Stimulated activated CD4-positive, alpha-beta T cell treated with anti-CD3 and anti-CD28 coated beads, Interleukin-4, amount 100 ng/mL, for 24 hours (primary cell): ENCODE measurements at places on chromosomes 6 and 20.

DNA sequence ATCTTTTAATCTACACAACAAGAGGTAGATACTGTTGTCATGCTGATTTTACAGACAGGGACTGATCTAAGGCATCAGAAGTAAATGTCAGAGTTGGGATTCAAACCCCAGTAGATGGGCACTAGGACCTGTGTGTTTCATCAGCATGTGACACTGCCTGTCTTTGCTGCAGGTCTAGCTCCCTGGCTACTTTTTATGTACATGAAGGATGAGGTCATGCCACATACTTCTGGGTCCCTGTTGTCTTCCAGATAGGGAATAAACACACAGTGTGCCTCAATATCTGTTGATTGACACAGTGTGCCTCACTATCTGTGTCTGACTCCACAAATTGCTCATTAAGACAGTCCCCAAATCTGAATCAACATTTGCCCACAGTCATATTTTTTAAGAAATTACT, 106.9 kb downstream of the TFAP2B start:
- no peak for DNase-seq

DNA sequence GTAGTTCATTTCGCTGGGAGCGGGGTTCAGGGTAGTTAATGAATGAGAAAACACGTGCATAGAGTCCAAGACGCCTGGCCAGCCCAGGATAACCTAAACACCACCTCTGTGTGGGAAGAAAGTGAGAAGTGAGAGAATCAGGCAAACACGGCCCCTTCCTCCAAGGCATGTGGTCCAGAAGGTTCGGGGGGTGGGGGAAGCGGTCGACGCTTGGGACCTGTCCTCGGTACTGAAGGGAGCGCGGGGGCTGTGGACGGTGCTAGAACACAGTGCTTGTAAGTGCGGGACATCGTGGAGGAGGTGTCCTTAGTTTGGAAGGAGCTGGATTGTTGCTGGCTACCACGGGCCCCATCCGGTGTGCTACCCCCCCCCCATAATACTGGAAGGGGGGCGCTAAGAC, 1.7 kb upstream of the VSTM2L start:
- no peak for DNase-seq

DNA sequence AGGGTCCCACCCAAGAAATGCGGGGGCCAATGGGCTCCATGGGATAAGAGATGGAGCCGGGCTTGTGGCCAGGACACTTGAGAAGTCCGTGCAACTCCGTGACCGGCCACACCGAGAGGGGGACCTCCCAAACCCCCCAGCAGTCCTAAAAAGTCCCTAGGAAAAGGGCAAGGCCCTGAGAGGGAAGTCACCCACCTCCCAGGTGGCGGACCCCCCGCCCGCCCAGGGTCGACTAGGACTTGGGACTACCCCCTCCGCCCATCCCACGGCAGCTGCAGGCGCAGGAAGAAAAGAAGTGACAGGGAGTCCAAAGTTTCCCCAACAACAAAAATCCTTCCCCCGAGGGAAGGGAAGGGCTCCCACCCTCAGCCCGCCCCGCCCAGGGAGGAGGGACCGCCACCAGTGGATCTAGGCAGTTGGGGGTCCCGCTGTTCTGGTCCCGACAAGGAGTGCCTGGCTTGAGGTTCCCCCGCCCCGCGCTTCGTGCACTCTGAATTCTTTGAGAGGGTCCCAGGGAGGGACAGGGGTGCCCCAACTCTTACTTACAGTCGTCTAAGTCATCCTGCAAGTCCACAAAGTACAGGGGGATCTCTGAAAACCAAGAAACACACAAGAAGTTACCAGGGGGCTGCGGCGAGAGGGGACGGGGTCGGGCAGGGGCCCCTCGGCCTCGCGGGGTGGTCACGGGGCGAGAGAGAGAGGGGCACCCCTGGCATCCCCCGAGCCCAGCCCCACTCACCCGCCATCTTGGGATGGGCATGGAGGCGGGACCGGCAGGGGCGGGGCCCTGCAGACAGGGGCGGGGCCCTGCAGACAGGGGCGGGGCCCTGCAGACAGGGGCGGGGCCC, 611 bp upstream of the RAB22A start:
- DNase-seq: peak; percentile 62

DNA sequence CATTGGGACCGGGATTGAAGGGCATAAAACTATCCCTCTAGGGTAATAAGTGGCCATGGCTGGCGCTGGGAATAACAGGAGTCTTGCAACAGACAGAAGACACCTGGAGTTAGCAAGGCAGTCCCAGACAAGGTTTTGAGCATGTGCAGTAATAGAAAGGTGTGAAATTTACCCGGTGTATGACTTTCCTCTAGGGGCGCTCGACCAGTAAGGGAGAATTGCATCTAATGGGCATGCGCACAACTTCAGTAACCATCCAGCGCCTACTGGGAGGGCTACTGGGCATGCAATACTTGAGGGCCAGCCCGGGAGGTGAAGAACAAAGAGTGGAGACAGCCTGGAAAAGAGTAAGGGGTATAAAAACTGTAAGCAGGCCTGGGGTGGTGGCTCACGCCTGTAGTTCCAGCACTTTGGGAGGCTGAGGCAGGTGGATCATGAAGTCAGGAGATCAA, 32.7 kb downstream of the SERPINB6 start:
- DNase-seq: no peak

DNA sequence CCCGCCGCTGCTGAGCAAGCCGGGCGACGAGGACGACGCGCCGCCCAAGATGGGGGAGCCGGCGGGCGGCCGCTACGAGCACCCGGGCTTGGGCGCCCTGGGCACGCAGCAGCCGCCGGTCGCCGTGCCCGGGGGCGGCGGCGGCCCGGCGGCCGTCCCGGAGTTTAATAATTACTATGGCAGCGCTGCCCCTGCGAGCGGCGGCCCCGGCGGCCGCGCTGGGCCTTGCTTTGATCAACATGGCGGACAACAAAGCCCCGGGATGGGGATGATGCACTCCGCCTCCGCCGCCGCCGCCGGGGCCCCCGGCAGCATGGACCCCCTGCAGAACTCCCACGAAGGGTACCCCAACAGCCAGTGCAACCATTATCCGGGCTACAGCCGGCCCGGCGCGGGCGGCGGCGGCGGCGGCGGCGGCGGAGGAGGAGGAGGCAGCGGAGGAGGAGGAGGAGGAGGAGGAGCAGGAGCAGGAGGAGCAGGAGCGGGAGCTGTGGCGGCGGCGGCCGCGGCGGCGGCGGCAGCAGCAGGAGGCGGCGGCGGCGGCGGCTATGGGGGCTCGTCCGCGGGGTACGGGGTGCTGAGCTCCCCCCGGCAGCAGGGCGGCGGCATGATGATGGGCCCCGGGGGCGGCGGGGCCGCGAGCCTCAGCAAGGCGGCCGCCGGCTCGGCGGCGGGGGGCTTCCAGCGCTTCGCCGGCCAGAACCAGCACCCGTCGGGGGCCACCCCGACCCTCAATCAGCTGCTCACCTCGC, 1.5 kb downstream of the ARID1B start:
- peak; percentile 47 for DNase-seq

GRCh38 chr6:1687402-1687801, 77.7 kb downstream of the FOXC1 start:
- no peak for DNase-seq

GRCh38 chr6:40282986-40283385, 304.2 kb downstream of the LRFN2 start:
- DNase-seq: no peak

GRCh38 chr6:152642578-152643375, 5.6 kb upstream of the SYNE1 start:
- DNase-seq: no peak

GRCh38 chr6:147728903-147729302, 220.4 kb downstream of the SAMD5 start:
- no peak for DNase-seq

DNA sequence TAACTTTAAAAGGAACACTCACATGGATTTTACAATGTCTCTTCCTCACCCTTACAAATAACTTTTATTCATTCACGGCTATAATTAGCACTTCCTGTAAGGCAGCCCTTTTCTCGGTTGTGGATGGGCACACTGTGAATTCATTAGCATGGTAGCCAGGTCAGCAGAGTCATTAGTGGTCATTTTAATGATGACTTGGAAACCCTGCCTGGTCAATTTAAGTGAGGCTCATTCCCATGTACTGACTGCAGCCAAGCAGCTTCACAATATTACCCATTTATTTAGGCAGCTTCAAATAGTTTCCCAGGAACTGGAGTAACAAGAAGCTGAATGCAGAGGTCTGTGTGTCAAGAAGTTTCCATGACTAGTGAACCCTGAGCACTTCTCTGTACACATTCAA, 248.8 kb downstream of the KHDC1L start:
- no peak for DNase-seq

GRCh38 chr6:53011979-53012378, 16.9 kb upstream of the GSTA4 start:
- no peak for DNase-seq

DNA sequence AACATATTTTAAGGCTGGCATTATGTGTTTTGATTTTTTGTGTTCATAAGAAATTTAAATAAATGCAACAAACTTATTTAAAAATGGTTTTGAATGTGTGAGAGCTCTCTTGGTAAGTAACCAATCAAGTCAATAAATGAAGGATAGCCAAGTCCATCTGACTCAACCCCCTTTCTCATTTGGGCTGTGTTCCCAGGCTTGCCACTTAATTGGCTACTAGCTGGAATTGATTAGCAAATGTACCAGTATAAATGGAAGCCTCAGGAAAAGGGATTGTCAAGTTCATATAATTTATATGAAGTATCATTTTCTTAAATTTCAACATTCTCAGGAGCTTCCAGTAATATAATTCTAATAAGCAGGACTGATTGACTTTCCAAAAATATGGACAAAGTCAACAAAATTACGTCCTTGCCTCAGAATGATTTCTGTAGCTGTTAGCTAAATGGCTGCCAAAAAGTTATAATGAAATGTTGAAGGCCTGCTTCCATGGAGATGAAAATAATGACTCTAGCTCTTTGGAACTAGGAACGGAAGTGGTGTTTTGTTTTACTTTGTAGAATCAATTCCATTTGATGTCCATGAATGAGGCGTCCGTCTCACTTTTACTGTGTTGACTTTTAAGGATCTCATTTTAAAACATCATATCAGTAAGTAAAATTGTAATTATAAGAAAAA, 614.9 kb downstream of the CDH26 start:
- no peak for DNase-seq

GRCh38 chr6:10720265-10720959, 2.5 kb upstream of the TMEM14C start:
- peak; percentile 54 for DNase-seq

DNA sequence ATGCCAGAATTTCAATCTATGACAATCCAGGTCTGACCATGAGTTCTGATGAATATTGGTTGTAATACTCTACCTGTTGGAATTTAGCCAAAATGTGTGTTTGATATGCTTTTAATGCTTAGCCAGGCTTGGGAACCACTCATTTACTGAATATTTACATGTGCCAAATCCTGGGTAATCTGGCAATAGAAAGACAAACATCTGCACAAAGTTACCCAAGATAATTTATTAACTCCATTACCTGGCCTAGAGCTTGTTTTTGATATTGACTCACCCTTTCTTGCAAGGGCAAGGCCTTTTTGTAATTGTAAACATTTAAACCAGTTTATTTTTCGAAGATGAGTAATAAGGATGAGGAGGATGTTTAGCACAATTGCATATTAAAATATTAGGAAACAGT, 13.5 kb upstream of the CD2AP start:
- DNase-seq: no peak

DNA sequence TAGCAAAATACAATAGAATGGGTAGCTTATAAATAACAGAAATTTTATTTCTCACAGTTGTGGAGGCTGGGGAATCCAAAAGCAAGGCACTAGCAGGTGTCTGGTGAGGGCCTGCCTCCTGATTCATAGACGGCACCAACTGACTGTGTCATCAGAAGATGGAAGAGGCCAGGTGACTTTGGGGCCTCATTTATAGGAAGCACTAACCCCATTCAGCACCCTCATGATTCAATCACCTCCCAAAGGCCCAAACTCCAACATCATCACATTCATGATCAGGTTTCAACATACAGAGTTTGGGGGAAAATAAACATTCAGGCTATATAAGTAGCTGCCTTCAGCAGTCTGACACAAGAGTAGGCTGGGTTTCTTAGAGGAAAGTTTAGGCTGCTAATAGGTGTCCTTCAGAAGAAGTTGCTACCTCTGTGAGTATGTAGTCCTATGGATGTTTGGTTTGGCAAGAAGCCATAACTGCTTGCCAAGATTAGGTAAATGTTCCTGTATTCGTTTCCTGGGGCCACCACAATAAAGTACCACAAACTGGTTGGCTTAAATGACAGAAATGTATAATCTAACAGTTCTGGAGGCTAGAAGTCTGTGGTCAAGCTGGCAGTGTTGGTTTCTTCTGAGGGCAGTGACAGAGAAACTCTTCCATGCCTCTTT, 48.8 kb downstream of the NT5E start:
- DNase-seq: no peak

- DNase-seq: no peak
These were observed 807.5 kb upstream of the FLRT3 start for GRCh38 chr20:15144916-15145315.

DNA sequence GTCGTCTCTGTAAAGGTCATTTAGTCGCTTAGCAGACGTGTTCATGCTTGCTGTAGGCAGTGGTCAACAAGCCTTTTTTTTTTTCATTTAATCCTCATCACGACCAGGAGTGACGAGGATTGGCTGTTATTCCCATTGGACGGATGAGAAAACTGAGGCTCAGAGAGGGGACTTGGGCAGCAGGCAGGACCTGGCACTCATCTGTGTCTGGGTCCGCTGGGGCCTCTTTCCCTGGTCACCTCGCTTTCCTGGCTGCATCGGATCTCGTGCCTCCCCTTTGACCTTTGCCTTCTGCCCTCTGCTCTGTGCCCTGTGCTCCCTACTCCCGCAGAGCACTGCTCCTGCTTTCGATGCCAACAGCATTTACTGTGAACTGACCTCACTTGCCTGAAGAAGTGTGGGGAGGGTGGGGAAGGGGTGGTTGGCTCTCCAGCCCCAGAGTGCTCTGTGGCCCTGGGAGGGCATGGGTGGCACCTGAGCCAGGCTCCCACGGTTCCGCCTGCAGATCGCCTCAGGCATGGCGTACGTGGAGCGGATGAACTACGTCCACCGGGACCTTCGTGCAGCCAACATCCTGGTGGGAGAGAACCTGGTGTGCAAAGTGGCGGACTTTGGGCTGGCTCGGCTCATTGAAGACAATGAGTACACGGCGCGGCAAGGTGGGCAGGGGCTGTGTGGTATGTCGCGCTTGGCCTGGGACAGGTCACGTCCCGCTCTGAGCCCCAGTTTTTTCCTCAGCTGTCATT, 56.2 kb downstream of the SRC start:
- DNase-seq: no peak

GRCh38 chr20:62119591-62120364, 2.5 kb upstream of the LSM14B start:
- no peak for DNase-seq

- no peak for DNase-seq
These were observed 18.9 kb upstream of the SLC22A2 start for GRCh38 chr6:160277546-160277945.

GRCh38 chr6:17291778-17292177, 10.6 kb downstream of the RBM24 start:
- DNase-seq: no peak

GRCh38 chr6:135875446-135875845, 23.9 kb downstream of the PDE7B start:
- DNase-seq: no peak
